ENCODE measurements at places on chromosomes 2 and 18.

DNA sequence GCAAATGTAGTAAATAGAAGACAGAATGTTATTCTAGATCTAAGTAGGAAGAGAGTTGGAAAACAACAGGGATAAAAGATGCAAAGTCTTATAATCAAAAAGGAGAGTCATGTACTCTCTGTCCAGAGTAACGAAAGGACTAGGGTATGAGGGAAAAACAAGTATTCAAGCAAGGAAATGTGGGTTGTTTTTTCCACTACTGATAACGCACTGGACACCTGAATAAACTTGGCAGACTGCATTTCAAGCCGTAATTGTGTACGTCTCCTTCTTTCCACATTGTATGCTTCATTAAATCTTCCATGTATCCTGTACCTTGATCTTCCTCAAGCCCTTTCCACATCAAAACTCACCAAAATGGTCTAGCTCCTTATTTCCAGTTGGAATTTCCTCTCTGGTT lies 420.6 kb downstream of the ZEB2 start:
- DNase-seq, result no peak

DNA sequence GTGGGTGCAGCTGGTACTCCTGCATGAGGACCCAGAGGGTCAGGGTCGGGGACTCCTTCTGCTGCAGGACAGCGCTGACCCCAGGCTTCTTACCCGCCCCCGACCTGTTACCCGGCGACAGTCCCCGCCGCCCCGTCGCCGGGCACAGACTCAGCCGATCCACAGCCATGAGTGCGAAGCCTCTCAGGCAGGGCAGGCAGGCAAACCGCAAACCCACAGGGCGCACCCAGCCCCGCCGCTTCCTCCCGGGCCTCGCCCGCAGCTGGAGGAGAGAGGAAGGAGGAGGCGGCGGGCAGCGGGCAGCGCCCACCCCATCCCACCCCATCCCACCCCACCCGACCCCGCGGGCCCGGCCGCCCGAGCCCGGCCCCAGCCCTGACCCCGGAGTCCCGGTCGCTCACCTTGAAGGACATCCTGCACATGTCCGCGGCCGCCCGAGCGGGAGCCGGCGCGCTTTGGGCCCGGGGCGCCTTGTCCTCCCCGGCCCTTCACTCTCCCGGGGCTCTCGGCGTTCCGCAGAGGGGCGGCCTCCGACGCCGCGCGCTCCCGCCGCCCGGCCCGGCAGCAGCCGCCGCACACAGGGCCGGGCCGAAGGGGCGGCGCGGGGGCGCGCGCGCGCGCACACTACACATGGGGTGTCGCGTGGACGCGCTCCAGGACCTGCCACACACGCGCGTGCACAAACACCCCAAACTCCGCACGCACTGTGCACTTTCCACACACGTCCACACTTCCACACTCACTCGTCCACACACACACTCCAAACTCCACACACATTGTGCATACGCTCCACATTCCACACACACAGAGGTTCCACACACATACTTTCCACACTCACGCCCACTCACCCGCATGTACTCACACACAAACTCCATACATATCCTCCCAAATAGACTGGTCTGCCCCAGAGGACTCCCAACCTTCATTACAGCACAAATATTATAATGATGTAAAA lies at the start of gene ANKRD29:
Gene ANKRD29, minus strand, starts transcription at position 603 of the 955 bp plus-strand sequence. Its CDS starts 181 bp downstream, at position 422.
- peak; percentile 24 for DNase-seq

DNA sequence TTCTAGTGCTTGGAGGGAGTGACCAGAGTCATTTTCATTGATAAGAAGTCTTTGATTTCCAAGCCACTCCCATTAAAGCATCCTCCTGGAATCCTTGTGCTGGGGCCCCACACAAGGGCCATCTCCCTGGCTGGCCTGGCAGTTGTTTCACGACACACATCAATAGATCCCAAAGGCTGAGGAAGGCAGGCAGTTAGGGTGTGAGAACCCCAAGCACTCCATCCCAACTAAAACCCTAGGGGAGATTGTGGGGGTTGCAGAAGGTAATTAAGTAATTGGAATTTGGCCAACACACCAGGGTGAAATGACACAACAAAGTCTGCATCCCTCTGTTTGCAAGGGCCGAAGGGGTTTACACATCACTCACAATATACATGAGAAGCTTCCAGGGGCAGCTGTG lies 578.1 kb upstream of the SYT4 start:
- no peak for DNase-seq

DNA sequence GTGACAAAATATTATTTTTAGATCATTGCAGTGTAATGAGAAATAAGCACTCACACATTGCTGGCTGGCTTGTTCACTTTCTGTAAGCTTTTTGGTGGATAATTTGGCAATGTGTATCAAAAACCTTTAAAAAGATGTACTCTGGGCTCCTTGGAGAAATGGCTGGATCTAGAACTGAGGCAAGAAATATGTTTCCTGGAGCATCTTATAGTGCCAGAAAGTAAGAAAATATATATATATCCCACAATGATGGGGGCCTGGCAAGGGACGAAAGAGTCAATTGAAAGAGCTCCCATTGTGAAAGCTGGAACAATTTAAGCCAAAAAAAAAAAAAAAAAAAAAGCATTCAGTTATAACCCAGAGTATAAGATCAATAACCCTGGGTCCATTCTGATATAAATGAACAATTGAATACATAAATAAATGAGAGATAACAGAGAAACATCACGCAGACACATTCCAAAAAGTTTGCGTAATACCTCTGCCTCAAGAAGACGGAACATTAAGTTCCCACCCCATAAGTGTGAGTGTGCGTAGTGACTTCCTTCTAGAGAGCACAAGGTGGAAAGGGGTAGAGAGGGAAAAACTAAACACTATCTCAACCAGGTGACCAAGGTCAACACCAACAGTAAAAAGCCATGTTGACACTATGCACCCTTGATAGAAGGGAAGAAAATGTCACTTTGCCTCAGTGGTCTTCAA lies 77.5 kb downstream of the BIN1 start:
- no peak for DNase-seq

GRCh38 chr2:109466674-109467575 lies 146.8 kb downstream of the SEPTIN10 start:
- DNase-seq, result no peak

GRCh38 chr2:42913280-42913878 lies 121.0 kb upstream of the HAAO start:
- no peak for DNase-seq

GRCh38 chr2:10790228-10790973 lies 22.2 kb downstream of the PDIA6 start:
- no peak for DNase-seq

DNA sequence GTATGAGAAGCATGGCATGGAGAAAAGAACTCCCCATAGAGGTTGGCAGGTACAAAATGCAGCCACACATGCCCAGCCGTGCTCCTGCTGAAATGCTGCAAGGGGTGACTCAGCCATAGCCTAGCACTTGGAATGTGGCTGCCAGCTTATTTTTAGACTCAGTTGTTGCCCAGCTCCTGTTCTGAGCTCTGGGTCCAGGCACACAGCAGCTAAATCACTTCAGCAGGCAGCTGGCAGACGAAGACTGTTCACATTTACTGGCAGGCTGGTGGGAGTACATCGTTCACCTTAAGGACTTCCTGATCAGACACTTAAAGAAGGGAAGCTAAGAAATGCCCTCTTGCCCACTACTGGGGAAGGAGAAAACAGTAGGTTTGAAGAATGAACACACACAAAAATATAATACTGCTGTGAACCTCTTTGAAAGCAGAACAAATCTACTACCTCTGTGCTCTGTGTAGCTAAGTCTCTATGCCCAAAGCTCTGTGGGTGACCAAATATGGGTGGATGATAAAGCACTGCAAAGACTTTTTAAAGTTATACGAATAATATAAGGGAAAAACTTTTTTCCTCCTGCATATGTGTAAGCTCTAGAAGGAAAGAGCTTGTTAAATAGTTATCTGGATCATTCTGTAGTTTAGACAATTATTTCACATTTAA lies 146.1 kb downstream of the LNPK start:
- no peak for DNase-seq

- no peak for DNase-seq
Observed at GRCh38 chr18:43054815-43055519, 60.5 kb downstream of the RIT2 start.

DNA sequence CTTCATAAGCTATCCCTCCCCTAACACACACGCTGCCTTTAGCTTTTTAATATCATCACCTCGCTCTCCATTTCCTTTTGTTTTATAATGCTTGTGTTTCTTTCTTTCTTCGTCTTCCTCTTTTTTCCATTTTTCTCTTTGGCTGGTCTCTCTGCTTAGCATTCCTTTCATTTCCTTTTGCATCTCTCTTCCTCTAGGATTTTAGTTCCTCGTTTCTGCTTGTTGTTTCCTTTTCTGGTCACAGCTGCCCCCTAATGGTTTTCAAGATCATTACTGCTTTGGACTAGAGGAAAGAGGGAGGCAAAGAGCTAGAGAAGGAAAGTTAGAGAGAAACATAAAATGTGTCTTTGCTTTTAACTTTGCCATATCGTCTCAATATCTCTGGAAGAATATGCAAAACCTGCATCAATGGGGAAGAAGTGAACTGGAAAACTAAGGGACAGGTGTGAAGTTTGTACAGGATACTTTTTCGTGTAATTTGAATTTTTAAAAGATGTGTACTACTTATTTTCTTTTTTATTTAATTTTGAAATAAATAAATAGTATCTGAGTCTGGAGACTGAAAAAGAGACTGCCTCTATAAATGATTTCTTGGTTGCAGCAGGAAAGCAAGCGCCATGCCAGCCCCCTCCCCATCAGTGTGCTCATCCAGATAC lies 6.3 kb upstream of the NRP2 start:
- DNase-seq, result no peak

GRCh38 chr2:128452024-128452411 lies 133.3 kb upstream of the HS6ST1 start:
- no peak for DNase-seq

DNA sequence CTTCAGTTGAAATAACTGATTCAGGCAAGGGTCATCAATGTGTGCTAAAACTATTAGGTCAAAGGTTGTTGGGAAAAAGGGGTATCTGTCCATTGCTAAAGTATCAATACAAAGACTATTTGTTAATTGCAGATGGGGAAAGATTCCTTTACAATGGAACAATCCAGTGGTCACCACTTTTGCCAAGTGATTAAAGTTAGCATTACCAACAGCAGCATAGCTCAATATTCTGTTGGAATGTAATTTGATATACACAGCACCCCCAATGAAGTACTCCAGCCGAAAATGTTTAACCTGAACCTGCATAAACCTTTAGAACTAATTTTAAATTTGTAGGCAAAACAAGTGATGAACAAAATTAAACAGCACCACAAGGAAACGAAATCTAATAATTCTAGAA lies 191.0 kb downstream of the TCF4 start:
- no peak for DNase-seq

DNA sequence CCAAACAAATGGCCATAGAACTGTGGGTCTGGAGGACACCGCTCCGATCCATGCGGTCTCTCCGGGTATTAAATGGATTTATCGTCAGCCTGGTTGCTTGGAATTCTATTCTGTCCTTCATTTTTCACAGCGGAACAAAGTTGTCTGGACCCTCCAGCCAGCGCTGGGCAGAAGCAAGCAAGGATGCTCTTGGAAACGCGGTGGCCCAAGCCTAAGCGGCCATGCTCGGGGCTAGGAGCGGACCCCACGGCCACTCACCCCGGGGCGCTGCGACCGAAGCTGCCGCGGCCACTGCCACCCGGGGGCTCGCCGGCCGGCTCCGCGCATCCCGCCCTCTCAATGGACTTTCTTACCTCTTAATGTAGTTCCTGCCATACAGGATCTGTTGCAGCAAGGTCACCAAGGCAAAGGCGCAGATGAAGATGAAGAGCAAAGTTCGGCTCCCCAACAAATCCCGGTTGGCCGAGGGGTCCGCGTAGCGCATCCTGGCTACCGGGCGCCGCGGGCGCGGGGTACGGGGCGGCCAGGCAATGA lies 761 bp downstream of the ST8SIA5 start:
- DNase-seq, result no peak

DNA sequence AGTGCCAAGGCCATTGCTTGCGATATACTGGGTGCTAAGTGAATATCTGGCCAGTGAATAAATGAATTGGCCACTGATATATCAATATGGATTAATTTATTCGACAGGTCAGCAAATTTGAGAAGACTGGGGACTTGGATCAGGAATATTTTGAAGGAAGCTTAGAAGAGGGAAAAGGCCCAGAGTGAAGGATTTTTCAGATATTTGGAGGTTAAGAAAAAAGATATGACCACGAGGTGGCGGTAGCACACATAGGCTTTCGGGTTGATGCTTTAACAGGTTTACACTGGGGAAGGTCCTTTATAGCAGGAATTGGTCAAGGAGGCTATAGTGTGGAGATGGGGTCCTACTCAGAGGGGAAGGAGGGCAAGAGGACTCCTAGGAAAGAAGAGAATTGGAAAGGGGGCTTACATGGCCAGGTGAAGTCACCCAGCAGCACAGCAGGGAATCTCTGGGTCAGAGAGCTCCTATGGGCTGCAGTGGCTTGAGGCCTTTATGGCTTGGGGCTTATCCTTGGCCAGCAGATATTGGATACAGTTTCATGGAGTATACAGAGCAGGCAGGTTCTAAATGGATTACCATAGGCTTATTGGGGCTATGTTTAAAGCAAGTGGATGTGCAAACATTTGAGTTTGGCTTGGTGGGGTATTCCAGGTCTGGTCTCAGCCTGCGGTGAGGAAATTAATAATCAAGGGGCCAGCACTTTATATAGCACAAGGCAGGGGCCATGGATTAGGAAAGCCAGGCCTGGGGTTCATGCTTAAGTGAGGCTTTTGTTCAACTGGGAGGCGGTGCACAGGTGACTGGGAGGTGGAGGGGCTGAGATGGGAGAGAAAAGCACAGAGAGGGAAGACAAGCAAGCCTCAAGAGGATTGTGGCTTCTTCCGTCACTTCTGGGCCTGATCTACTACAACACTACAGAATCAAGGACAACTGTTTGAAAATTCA lies 9.7 kb downstream of the IL1RN start:
- no peak for DNase-seq
